ENCODE measurements at places on chromosomes 16 and 17.

- no peak for DNase-seq
Measured at GRCh38 chr17:55666806-55667205, 55.9 kb downstream of the TMEM100 start.

GRCh38 chr16:68217506-68217905, 18.4 kb downstream of the ESRP2 start:
- DNase-seq, result no peak

- no peak for DNase-seq
Measured at GRCh38 chr16:68117884-68118283, 32.7 kb downstream of the NFATC3 start.

GRCh38 chr16:61684541-61684940, 351.7 kb downstream of the CDH8 start:
- no peak for DNase-seq

DNA sequence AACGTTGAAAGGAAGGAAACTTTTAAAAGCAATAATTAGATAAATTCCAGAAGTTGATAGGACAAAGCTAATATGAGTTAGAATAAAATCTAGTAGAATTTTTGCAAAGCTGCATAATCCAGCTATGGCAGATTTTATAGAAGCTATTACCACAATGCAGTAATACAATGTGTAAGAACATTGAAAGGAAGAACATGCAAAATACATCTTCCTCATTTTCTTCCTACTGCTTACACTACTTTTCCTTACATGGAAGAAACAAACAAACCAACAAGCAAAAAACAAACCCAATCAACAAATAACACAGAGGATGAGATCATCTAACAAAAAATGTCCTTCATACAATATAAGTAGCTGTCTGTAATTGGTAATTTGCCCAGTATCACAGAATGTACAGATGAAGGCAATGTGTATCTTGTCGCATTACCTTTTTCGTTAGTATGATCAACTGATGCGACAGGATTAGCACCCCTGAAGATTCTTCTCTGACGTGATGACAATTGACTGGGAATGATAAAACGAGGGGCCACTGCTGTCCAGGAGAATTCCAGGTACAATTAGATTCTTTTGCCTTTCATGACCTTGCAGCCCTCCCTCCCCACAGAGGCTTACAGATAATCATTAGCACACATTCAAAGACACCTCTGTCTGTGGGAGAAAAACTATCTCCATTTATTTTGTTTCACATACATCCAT, 21.2 kb upstream of the LRRC37A start:
- DNase-seq, result no peak

- no peak for DNase-seq
Measured at GRCh38 chr17:17853811-17854447, 17.1 kb upstream of the SREBF1 start.

- no peak for DNase-seq
Measured at GRCh38 chr17:64020056-64020766, at the start of gene ICAM2. ICAM2 (minus strand) TSS chr17:64020633; CDS start chr17:64006691, 13,942 bp downstream.

GRCh38 chr16:66988197-66988788, at the start of gene CES4A:
CES4A (plus strand) TSS chr16:66988589; CDS start chr16:66988773, 184 bp downstream.
- DNase-seq, result no peak

GRCh38 chr16:88865742-88866141, 718 bp downstream of the PABPN1L start:
- DNase-seq, result no peak

DNA sequence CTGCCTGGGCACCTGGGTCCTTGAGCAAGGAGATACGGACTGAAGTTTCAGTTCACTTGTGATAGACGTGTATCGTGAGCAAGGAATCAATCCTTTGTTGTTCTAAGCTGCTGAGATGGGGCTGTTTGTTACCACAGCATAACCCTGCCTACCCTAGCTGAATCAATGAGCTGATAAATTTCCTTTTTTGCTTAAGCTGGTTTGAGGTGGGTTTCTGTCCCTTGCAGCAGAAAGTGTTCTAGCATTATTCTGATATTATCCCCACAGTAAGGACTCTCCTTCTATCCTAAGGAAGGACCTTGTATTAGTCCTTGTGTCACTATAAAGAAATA, 51.5 kb downstream of the IL21R start:
- DNase-seq, result no peak

GRCh38 chr16:54627616-54628015, 303.0 kb upstream of the IRX5 start:
- DNase-seq, result no peak

DNA sequence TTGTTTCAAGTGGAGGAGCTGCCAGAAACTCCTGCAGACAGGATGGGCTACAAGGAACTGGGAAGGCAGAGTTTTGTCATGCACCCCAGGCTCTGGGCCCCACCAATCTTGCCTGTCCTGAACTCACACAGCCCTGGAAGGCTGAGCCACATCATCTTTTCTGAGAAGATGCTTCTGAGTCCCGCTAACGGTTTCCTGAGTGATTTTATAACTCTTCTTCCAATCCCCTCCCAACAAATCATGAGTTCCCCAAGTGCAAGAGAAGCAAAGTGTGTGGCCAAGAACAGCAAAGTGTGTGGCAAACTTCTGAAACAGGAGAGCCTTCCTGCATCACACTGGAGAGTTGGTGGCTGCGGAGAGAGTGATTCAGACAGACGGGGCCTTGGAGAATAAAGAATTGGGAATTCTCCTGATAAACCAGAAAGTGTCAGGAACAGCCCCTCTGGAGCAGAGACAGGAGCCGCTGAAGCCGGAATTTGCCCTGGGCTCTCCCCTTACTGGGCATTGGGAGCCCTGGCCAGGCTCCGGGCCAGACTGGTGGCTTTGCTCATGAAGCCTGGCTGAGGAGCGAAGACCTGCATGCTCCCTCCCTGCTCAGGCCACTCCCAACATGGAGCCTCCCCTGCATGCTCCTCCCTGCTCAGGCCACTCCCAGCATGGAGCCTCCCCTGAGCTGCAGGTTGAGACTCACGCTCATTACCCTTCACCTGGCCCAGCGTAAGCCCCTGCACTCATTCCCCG, 47.2 kb downstream of the PITPNM3 start:
- DNase-seq, result no peak

- DNase-seq, result no peak
Measured at GRCh38 chr17:66405836-66406677, 103.6 kb downstream of the PRKCA start.

- no peak for DNase-seq
Measured at GRCh38 chr17:44629314-44629713, 27.0 kb upstream of the MEIOC start.
